ENCODE measurements at places on chromosomes 5 and 9.

DNA sequence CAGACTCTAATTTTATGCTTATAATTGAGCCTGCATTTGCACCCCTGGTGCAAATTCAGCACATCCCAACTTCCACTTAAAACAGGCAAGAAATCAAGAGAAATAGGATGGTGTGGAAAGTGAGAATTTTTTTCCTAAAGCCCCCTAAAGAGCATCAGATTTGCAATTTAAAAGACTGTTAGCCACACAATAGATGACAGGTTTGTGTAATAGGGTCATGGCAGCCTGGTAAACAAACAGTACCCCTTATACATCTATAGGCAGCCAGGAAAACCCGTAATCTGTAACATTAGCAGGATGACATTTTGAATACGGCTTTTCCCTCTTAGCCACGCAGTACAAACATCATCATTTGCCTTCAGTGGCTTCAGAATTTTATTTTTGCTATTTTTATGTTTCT lies 17.2 kb downstream of the EBF1 start:
- no peak for DNase-seq

- DNase-seq, result no peak
Observed at GRCh38 chr5:138843316-138844124, 31.6 kb downstream of the LRRTM2 start.

DNA sequence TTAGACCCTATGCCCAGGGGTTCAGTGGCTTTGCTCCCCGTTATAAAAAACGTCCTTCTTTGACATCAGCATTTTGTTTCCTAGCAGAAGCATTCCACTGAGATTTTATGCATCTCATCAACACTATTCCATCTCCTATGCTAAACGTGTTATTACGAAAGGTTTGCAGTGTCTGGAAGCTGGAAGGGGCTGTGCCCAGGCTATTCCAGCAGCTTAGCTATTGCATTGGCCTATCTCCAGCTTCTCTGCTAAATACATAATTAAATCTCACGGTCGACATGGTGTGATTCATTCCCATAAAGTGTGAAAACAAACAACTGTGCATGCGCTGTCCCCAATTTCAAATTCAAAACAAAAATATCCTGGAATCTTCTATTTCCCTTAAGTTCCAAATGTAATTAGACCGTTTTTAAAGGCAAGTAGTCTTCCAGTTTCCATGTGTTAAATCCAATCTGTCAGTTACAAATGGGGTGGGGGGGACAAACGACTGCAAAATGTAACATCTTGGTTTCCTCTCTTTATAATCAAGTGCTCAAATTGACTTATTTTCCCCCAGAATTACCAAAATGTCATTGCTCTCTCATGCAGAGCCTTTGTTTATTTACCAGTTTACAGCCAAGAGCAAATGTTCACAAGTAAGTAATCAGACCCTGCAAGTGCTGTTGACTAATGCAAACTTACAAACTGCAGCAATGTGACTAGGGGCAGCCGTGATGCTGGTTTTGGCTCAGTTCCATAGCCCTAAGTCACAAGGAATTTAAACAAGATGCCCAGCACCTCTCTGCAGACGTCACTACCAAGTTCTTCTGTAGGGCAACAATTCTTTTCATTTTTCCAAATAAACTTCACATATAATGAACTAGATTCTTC lies 212.3 kb upstream of the RORB start:
- no peak for DNase-seq

DNA sequence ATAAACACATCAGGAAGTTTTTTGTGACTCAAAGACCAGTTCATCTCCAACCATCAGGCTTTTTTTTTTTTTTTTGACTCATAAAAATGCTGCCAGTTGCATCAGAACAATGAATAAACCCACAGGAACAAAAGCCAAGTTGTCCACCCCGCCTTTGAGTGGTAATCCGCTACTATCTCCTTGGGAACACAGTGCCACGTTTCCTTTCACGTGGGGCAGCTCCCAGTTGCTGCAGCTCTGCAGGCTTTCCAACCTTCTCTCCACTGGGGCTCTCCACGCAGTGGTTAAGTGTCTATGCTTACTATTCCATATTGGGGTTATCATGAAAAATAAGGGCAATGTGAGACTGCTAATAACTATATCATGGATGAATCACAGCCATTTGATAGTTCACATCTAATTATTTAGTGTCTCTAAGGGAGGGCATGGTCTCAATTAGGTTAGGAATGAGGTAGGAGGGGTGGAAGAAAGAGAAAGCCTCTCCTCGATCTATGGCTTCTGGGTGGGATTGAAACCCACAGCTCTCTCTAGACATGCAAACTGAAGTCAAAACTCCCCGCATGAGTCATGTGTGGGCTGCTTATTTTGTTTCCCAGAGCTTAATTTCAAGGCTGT lies 55.8 kb upstream of the ACTBL2 start:
- DNase-seq, result peak; percentile 59

- DNase-seq, result no peak
Observed at GRCh38 chr9:2717385-2717784, at the start of gene KCNV2. TSS of gene KCNV2 (plus strand) at chr9:2717510. CDS start at chr9:2717740, 230 bp downstream.

GRCh38 chr9:124355941-124356744 lies 59.1 kb downstream of the PSMB7 start:
- DNase-seq, result peak; percentile 23

DNA sequence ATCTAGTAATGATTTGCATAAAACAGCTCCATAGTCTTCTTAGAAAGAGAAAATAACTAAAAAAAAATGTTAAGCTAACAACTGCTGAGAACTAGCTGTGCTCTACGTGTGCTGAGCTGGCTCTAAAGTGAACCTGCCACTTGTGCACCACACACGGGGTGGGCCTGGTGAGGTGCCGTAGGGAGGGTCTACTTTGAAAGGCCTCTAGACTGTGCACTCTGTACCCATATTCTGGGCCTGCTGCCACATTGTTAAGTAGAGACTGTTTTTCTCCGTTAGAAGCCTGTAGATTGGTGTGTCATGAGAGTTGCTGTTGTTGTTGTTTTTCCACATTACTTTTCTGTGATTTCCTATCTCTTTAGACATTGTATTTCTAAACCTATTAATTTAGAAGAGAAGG lies 93.9 kb downstream of the CD180 start:
- peak; percentile 36 for DNase-seq

DNA sequence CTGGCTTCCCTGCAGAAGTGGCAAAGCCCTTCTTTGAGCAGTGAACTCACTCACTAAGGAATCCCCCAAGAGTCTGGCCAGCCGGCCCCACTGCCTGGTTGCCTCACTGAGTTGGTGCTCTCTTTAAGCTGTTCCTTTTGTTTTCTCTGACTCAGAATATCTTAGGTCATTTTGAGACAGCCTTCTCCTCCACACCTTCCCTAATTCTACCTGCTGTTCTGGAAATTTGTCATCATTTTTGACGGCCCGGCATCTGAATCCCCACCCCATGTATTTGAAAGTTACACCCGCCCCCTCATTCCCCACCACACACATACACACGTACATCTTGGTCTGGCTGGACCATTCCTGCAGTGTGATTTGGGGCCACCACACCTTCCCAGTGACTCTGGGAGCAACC lies 41.8 kb downstream of the FGF1 start:
- DNase-seq, result no peak

GRCh38 chr5:51881901-51882300 lies 498.7 kb downstream of the ISL1 start:
- DNase-seq, result no peak

- DNase-seq, result no peak
Observed at GRCh38 chr9:109046346-109046745, 33.0 kb upstream of the CTNNAL1 start.

GRCh38 chr5:127513408-127513970 lies 4.0 kb upstream of the PRRC1 start:
- no peak for DNase-seq

DNA sequence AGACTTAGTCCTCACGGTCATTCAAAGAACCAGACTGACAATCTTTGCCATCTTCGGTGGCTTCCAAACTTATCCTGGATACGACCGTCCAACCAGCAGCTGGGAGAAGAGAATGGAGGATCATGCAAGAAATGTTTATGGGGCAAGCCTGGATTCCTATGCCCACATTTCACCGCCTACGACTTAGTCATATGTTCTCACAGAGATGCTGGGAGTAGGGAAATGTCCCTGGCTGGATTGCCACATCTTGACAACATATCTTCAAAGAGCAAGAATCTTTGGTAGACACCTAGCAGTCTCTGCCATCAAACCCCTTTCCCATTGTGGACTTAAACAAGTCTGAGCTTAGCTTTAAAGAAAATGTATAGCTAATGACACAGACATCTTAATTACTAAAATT lies 5.0 kb downstream of the MED7 start:
- no peak for DNase-seq

DNA sequence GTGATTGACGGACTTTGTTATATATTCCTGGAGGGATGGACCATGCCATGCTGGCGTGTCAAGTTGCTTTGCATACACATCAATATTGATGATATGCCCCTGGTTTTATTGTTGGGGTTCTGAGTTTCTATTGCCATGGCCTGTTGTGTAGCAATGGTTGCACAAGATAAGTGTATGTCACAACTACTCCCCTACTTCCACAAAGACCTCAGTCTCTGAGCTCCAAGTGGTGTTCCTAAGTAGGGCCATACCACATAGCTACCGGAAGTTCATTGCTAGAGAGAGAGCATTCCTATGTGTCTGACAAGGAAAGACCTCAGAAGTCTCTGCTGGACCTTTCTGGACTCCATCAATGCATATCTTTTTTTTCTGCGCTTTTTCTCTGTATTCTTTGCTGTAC lies 19.8 kb downstream of the TXNDC8 start:
- no peak for DNase-seq

- DNase-seq, result no peak
Observed at GRCh38 chr9:131534721-131535237, 3.7 kb upstream of the UCK1 start.

DNA sequence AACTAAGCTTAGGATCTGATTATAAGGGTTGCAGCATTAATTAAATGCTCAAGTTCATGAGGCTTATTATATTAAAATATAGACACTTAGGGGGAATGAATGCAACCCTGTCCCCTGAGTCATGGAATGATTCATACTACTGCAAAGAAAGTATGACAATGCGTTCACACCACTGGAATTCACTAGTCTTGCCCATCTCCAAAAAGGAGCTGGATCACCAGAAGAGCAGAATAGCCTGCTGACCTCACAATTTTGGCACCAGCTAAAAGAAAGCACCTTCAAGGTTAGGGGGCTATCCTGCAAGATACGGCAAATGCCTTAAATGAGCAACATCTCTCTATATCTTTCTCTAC lies 32.0 kb upstream of the TMED7 start:
- no peak for DNase-seq

- no peak for DNase-seq
Observed at GRCh38 chr9:131111186-131111853, 14.1 kb upstream of the NUP214 start.

DNA sequence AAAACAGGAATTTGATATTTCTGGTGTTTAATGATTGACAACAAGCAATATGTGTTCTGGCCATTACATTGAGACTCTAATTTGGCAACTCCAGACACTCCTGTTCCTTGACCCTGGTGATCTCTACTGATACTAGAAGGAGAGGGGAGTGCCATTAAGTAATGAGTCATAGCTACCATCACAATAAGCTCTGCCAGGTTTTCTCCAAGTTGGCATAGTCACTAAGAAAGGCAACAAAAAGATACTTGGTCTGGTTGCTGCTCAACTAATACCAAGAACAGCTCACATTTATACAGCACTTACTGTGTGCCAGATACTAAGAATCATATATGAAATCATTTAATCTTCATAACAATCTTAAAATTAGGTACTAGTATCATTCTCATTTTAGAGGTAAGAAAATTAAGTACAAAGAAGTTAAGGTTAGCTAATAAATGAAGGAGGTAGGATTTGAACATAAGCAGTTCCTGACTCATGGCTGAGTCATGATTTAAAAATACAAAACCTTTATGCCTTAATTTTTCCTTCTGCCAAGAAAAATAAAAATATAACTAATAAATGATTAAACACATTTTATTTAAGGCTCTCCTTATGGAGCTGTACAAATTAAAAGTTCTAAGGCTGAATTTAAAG lies 19.9 kb upstream of the PRXL2C start:
- DNase-seq, result no peak

DNA sequence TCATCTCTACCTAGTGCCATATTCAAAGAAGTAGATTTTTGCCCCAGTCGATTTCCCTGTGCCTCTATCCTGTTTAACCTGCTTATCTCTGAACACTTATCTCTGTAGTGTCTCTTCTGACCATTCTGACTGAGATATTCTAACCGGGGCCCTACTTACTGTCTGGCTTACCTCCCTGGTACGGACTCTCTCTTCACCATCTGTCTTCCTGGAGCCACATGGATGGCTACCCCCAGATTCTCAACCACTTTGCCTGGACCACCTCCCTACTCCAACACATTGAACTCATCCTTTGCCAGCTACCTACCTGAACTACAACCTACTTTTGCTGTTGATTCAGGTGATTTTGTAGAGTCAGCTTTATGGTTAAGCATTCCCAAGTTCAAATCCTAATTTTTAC lies 397.4 kb upstream of the SLC24A2 start:
- no peak for DNase-seq

DNA sequence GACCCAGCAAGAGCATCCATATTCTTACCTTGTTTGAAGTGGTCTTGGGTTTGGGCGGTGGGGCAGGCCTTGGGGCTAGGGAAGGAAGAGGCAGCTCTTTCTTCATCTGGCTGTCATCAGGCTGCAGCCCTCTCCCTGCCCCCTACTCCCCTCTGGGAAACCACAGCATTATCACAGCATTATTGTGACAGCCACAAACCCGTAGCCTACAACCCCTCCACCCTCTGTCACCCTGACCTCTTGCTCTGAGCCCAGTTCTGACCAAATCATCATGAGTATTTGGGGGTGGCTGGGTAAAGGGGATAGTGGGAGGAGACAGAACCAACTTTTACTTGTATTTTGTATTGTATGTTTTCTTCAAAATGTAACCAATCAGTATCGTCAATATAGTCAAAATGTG lies 94.3 kb upstream of the ARRDC3 start:
- DNase-seq, result no peak

GRCh38 chr5:116135344-116135743 lies 50.5 kb downstream of the COMMD10 start:
- DNase-seq, result no peak

DNA sequence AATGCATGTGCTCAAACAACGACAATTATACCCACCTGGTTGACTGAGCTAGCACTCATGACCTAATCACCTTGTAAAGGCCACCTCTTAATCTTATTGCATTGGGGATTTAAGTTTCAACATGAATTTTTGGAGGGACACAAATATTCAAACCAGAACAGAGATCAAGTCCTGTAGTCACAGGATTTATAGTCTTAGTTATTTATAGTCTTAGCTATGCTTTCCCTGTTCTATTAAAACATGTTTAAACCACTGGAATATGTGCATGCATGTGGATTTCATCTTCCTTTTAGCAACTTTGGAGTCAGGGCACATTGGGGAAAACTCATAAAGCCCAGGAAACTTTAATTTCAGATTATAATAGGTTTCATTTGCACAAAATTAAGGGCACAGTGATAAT lies 26.7 kb downstream of the ANKDD1B start:
- no peak for DNase-seq
